ENCODE measurements at places on chromosomes 16 and 17. TPM values are rescaled to one million over a fixed set of nuclear protein-coding genes. Genes with fewer than 3 reads are reported as not detected.

DNA sequence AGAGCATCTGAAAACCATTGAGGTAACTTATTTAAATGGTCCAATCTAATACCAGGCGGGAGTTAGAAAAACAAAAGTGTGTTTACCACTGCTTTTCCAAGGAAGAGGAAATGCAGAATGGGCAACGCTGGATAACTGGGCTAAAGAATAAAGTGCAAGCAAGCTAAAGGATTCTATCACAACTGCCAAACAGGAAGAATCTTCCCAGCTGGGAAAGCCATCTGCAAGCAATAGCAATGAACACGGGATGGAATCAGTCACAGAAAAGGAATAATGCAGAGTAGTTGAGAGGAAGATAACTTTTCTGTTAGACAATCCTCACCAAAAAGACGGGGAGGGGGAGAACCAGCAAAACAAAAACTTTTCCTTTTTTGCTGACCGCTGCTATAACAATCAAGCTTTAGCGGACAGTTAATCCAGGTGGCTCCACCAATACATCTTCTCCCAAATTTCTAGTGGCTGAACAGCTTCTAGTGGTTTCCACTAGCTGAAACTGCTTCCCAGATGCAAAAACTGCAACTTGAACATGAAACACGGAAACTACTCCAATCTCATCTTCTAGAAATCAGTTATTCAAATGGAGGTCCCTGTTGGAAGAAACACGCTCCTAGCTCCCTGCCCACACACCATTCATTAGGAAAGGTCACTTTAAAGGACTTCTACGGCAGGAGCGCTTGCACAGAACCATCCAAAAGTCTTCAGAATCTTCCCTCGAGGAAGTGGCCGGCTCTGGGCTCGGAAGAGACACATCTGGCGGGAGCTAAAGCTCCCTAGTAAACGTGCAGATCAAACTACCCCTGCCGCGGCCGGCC is 929 bp downstream of the TMEM11 start:
- DNase-seq, result no peak

DNA sequence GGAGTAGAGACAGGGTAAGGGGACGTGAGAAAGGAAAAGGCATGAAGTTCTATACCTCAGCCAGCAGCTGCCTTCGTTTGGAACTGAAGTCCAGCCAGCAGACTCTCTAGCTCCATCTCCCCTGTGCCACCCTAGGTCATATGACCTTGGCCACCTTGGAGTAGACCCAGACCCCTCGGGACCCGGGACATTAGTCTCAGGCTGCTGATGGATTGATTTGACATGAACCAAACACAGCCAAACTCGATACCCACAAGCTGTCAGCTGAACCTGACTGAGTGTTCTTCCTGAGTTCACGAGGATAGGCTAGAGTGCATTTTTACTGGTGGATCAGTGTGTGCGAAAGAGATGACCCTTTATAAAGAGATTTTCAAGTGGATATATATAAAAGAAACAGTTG is 68.5 kb downstream of the YPEL2 start:
- no peak for DNase-seq

GRCh38 chr17:28712032-28712704 is 480 bp upstream of the PROCA1 start:
- peak; percentile 74 for DNase-seq

GRCh38 chr16:79933603-79934002 is 333.1 kb upstream of the MAF start:
- no peak for DNase-seq

- peak; percentile 81 for DNase-seq
Observed at GRCh38 chr16:535446-536405, 8.2 kb downstream of the CAPN15 start.

Gene SALL1
- total RNA-seq, result not detected

Gene TRIM72
- total RNA-seq, result not detected

Gene CETP
- not detected for total RNA-seq
